ENCODE measurements at places on chromosomes 11 and 22. TPM values are rescaled to one million over a fixed set of nuclear protein-coding genes. Genes with fewer than 3 reads are reported as not detected.

DNA sequence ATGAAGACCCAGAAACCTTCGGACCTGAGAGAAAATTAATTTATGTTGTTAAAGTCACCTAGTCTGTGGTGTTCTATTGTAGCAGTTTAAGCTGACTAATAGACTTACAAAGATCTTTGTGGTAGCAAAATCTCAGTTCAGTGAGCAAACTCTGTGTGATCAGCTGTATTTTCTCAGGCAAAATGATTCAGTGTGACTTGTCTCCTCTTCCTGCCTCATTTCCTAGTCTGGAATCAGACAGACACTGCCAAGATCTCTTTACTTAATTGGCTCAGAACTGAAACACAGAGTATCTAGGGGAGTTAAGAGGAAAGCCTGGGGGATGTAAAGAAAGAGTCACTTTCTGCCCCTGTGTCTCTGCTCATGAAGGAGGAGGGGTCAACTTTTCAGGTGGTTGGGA is 564.7 kb downstream of the KCNA4 start:
- H3K27me3 ChIP-seq: no peaks in the 10 kb centered on the region
- H3K4me3 ChIP-seq: no peak overlapping the region
- H3K27ac ChIP-seq: no peak overlapping the region
- H3K4me1 ChIP-seq: no peaks in the 10 kb centered on the region
- DNase-seq: no peak
- no peaks in the 10 kb centered on the region for H3K36me3 ChIP-seq

DNA sequence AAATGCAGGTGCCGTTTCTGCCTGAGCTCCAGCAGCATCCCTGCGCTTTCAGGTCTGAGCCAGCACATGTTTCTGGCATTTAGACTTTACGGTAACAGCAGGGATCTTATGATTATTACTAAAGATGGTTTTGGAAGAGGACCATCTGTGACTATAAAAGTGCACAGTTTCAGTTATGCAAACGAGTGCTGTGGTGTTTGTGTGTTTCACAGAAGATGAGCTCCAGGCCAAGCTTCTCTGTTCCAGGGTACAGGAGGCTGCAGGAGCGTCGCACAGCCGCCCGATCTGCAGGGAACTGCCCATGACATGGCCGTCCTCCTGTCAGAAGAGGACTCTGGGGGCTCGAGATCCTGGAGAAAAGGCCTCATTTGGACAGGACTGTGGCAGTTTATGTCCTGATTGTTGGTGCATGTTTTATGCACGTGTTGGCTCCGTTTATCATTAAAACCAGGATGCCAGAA is 297.3 kb downstream of the TBC1D22A start:
- no peak for DNase-seq
- no peak overlapping the region for H3K27ac ChIP-seq
- H3K4me1 ChIP-seq: no peaks in the 10 kb centered on the region
- no peaks in the 10 kb centered on the region for H3K36me3 ChIP-seq
- H3K4me3 ChIP-seq: no peak overlapping the region

- no peak overlapping the region for H3K4me3 ChIP-seq
- no peaks in the 10 kb centered on the region for H3K4me1 ChIP-seq
- H3K36me3 ChIP-seq: no peaks in the 10 kb centered on the region
- H3K27me3 ChIP-seq: peaks cover 19% of the 10 kb centered on the region
- DNase-seq: peak; percentile 33
Observed at GRCh38 chr11:1928470-1928890, 9.0 kb downstream of the TNNT3 start.

DNA sequence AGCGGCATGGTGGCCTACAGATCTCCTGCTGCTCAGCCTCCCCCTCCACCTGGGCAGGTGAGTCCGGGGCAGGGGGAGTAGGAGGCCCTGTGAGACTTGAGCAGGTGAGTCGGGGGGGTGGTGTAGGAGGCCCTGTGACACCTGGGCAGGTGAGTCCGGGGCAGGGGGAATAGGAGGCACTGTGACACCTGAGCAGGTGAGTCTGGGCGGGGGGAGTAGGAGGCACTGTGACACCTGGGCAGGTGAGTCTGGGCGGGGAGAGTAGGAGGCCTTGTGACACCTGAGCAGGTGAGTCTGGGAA is 299.3 kb downstream of the BRD1 start:
- H3K27me3 ChIP-seq: no peaks in the 10 kb centered on the region
- H3K4me1 ChIP-seq: no peaks in the 10 kb centered on the region
- no peak overlapping the region for H3K27ac ChIP-seq
- H3K36me3 ChIP-seq: no peaks in the 10 kb centered on the region

DNA sequence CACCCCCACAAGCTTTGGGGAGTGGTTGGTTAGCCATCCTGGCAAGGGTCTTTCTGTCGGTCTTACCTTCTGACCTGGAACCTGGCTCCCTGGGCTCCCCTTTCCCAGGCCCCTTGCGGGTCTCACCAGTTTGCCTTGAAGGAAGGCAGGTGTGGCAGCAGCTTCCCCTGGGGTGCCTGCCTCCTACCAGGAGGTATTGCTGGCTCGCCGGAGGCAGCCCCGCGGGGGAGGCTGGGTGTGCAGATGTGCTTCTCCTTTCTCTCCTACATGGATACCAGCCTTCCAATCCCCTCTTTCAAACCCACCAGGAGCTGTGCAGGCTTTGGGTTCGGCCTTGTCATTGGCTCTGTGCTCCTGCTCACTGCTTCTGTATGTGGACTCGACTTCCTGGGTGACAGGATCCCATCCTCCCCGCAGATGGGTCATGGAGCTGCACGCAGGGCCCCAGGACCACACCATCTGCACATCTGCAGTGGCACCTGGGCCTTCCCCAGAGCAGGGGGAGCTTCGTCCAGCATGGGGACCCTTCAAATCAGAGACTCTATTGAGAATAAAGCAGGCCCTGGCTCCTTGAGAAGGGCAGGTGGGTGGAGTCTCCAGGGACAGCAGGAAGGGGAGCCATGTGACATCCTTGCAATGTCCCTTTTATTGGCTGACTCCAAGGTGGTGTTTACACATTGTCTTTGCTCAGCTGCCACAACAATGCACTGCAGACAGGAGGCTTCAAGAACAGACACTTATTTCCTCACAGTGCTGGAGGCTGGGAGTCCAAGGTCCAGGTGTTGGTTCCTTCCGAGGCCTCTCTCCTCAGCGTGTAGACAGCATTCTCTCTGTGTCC is 592.0 kb downstream of the BRD1 start:
- no peaks in the 10 kb centered on the region for H3K4me1 ChIP-seq
- no peak overlapping the region for H3K27ac ChIP-seq

DNA sequence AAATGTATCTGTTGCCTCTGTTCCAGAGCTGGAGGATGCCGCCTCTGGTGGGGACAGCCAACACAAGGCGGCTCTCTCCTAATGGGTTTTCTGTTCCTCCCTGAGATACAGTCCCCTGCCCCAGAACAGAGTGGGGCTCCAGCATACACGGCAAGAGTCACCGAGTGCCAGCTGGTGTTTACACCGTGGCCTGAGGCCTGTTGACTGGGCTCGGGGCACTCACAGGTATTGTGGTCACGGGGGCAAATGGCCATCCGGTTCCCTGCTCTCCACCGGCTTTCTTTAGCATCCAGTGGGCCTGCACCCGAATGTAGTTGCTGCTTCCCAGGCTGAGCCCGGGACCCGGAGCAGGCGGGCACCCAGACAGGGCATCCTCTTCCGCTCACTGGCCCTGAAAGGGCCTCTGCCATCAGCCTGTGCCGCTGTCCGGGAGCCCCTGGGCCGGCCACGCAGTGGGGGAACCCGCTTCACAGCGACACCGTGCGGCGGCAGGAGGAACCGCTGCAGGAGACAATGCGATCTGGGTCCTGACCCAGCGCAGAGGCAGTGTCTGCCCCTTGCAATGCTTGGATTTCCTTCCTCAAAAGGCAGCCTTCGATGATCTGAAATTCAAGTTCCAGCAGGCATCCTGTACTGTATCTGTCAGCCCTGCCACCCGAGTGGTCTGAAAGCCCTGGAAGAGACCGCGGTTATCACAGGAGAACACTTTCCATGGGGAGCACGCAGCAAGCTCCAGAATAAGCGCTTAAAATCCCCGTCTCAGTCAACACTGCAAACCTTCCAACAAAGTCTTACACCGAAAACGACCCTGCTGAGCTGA is 859 bp upstream of the KRTAP5-5 start:
- no peak overlapping the region for H3K4me3 ChIP-seq
- peak; percentile 66 for DNase-seq
- peaks cover 28% of the 10 kb centered on the region for H3K27me3 ChIP-seq
- H3K4me1 ChIP-seq: peaks cover 6% of the 10 kb centered on the region
- no peak overlapping the region for H3K27ac ChIP-seq
- H3K36me3 ChIP-seq: no peaks in the 10 kb centered on the region

- no peaks in the 10 kb centered on the region for H3K36me3 ChIP-seq
- H3K4me3 ChIP-seq: no peak overlapping the region
- no peak for DNase-seq
- no peaks in the 10 kb centered on the region for H3K4me1 ChIP-seq
- H3K27me3 ChIP-seq: no peaks in the 10 kb centered on the region
Observed at GRCh38 chr11:133719532-133720235, 125.6 kb downstream of the SPATA19 start.

DNA sequence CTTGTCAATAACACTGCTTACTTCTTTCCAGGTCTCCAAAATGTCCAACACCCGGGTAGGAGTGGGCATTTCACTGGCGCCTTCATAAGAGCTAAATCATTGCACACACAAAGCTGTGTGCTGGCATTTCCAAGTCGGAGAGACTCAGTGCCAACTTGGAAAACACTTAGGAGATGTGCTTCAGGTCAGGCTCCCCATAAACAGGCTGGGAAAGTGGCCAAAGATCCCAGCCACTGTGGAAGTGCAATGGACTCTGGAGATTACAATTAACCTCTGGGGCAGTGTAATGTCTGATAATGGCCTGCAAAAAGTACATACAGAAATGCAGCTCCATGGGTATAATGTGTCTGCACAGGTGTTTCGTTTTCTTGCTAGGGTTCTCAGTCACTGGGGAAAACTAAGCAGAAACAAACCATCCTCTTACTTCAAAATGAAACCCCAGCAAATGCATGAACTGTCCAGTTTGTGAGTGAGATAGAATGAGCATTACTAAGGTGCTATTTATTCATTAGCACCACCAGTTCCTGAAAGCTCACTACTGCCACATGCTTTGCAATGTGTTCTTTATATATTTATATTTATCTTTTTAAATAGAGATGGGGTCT is 79.0 kb downstream of the ABTB2 start:
- H3K27me3 ChIP-seq: no peaks in the 10 kb centered on the region
- H3K4me1 ChIP-seq: peaks cover 1% of the 10 kb centered on the region
- no peak for DNase-seq
- no peaks in the 10 kb centered on the region for H3K36me3 ChIP-seq
- no peak overlapping the region for H3K27ac ChIP-seq

DNA sequence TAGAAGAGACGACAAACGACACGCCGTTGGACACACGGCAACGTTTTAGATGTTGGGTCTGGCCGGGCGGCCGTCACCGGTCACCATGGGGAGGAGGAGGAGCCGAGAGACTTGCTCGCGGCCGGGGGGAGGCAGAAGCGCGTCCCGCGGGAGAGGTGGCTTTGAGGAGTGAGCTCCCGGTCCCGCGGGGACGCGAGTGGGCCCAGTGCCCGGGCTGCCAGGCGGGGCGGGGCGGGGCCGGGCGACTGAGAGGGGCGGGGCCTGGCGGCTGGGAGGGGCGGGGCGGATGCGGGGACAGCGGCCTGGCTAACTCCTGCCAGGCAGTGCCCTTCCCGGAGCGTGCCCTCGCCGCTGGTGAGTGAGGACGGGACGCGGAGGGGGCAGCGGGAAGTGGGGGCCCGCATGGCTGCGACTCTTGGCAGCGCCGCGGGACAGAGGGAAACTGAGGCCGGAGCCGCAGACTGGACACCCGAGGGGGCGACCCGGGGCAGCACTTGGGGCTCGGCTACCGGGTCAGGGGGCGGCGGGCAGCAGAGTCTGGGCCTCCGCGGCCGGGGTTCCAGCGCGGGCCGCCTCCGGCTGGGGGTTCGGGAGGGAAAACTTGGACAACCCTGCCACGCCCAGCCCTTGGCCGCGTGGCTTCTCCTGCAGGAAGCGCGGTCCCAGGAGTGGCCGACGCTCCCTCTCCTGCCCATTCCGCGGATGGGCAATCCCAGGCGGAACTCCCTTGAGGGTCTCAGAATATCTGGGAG is at the start of gene TSPO:
TSPO (plus strand) TSS at position 309 of the 752 bp plus-strand sequence. CDS start 7,680 bp downstream, outside the sequence.
- H3K27ac ChIP-seq: peak within 1 kb of the TSS; percentile 88
- H3K4me3 ChIP-seq: peak within 1 kb of the TSS; percentile 83

- no peak overlapping the region for H3K27ac ChIP-seq
- H3K4me3 ChIP-seq: no peak overlapping the region
- no peak for DNase-seq
- H3K4me1 ChIP-seq: peaks cover 6% of the 10 kb centered on the region
- no peaks in the 10 kb centered on the region for H3K27me3 ChIP-seq
- no peaks in the 10 kb centered on the region for H3K36me3 ChIP-seq
Observed at GRCh38 chr11:22927793-22928192, 67.5 kb upstream of the CCDC179 start.

- H3K36me3 ChIP-seq: no peaks in the 10 kb centered on the region
- H3K27ac ChIP-seq: no peak overlapping the region
- H3K4me3 ChIP-seq: no peak overlapping the region
Observed at GRCh38 chr22:27718186-27719035, 83.1 kb downstream of the MN1 start.

- no peaks in the 10 kb centered on the region for H3K27me3 ChIP-seq
- no peak overlapping the region for H3K27ac ChIP-seq
- no peak for DNase-seq
Observed at GRCh38 chr11:1267441-1268100, 41.9 kb downstream of the TOLLIP start.

- DNase-seq: no peak
- H3K4me3 ChIP-seq: peak overlapping the region; percentile 90
- H3K27me3 ChIP-seq: no peaks in the 10 kb centered on the region
- peak overlapping the region; percentile 91 for H3K27ac ChIP-seq
- H3K36me3 ChIP-seq: peaks cover 63% of the 10 kb centered on the region
Observed at GRCh38 chr22:39910876-39911613, 10.2 kb downstream of the GRAP2 start.

DNA sequence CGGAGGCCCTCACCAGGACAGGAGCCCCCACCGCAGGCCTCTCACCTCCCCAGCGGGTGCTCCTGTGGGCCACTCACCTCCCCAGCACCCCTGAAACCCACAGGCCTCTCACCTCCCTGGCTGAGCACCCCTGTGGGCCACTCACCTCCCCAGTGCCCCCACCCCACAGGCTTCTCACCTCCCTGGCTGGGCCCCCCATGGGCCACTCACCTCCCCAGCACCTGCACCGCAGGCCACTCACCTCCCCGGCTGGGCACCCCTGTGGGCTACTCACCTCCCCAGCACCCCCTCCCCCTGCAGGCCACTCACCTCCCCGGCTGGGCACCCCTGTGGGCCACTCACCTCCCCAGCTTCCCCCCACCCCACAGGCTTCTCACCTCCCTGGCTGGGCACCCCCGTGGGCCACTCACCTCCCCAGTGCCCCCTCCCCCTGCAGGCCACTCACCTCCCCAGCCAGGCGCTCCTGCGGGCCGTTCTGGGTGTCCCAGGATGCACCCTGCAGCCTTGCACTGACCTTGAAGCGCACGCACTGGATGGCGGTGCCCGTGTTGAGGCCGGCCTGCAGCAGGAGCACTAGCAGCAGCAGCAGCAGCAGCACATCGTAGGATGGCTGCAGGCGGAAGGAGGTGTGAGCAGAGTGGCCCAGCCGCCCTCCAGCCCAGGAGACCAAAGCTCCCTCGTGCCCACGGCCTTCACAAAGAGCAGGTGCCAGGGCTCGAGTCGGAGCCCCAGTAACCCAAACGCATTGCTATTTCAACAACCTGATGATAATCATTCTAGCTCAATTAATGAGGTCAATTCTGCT is 5.7 kb upstream of the TTLL8 start:
- no peak for DNase-seq
- H3K27me3 ChIP-seq: peaks cover 14% of the 10 kb centered on the region
- H3K27ac ChIP-seq: no peak overlapping the region
- no peak overlapping the region for H3K4me3 ChIP-seq
- no peaks in the 10 kb centered on the region for H3K36me3 ChIP-seq

Gene LMNTD2
- total RNA-seq: 0.23 TPM

Gene OR5P2
- not detected for total RNA-seq

Gene PATE4
- total RNA-seq: not detected

Gene TESMIN
- 3.3 TPM for total RNA-seq

Gene RNF141
- total RNA-seq: 10.1 TPM

Data from activated CD8-positive, alpha-beta memory T cell treated with anti-CD3 and anti-CD28 coated beads, Interleukin-2, amount 10 ng/mL, durations not matched to agents 7 days and 5 days (primary cell).